ENCODE measurements at places on chromosomes 11 and 22. TPM values are rescaled to one million over a fixed set of nuclear protein-coding genes. Genes with fewer than 3 reads are reported as not detected.

- DNase-seq: no peak
- H3K36me3 ChIP-seq: no peaks in the 10 kb centered on the region
- no peaks in the 10 kb centered on the region for H3K4me1 ChIP-seq
- no peaks in the 10 kb centered on the region for H3K27me3 ChIP-seq
- no peak overlapping the region for H3K4me3 ChIP-seq
These were observed 117.9 kb downstream of the MED15 start for GRCh38 chr22:20625270-20625669.

- no peaks in the 10 kb centered on the region for H3K4me1 ChIP-seq
- no peak overlapping the region for H3K27ac ChIP-seq
- H3K4me3 ChIP-seq: no peak overlapping the region
- DNase-seq: no peak
- no peaks in the 10 kb centered on the region for H3K27me3 ChIP-seq
These were observed 56.2 kb downstream of the CYP2R1 start for GRCh38 chr11:14835496-14836492.

DNA sequence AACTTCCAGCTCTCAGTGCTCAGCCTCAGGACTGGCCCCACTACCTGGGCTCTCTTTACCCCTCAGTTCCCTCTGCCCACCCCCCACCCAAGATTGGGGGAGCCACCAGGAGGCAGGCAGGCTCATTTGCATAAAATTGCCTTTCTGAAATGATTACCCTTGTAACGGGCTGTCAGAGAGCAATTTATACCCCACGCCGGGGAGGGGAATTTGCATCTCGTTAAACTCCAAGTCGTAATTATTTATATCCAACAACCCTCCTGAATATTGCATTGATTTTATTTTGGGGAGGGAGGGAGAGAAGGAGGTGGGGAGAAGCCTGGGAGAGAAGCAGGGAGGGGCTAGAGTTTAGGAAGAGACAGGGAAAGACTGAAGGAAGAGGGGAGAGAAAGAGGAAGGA is 8.3 kb downstream of the NRXN2 start:
- H3K27me3 ChIP-seq: peaks cover 99% of the 10 kb centered on the region
- no peak overlapping the region for H3K4me3 ChIP-seq
- no peaks in the 10 kb centered on the region for H3K4me1 ChIP-seq
- no peak overlapping the region for H3K27ac ChIP-seq
- no peaks in the 10 kb centered on the region for H3K36me3 ChIP-seq

GRCh38 chr22:36790648-36791047 is 14.7 kb upstream of the IFT27 start:
- H3K4me3 ChIP-seq: no peak overlapping the region
- no peaks in the 10 kb centered on the region for H3K36me3 ChIP-seq
- DNase-seq: no peak
- H3K27ac ChIP-seq: no peak overlapping the region
- no peaks in the 10 kb centered on the region for H3K4me1 ChIP-seq
- no peaks in the 10 kb centered on the region for H3K27me3 ChIP-seq

DNA sequence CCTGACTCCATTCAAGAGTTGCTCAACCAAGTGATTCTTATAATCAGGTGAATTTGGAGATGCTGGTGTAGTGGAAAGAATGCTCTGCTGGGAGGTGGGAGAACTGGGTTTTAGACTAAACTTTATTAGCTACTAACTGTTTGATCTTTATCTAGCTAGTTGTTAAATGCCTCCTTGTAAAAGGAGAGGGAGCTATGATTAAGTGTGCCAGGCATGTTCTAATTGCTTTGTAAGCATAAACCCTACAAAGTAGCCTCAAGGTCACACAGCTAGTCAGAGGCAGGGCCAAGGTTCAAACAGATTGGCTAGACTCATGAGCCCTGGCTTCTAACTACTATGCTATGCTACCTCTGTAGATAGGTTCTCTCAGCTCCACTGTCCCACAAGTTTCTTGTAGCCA is 105.5 kb downstream of the NXPE2 start:
- H3K36me3 ChIP-seq: no peaks in the 10 kb centered on the region
- no peak overlapping the region for H3K27ac ChIP-seq
- DNase-seq: no peak

DNA sequence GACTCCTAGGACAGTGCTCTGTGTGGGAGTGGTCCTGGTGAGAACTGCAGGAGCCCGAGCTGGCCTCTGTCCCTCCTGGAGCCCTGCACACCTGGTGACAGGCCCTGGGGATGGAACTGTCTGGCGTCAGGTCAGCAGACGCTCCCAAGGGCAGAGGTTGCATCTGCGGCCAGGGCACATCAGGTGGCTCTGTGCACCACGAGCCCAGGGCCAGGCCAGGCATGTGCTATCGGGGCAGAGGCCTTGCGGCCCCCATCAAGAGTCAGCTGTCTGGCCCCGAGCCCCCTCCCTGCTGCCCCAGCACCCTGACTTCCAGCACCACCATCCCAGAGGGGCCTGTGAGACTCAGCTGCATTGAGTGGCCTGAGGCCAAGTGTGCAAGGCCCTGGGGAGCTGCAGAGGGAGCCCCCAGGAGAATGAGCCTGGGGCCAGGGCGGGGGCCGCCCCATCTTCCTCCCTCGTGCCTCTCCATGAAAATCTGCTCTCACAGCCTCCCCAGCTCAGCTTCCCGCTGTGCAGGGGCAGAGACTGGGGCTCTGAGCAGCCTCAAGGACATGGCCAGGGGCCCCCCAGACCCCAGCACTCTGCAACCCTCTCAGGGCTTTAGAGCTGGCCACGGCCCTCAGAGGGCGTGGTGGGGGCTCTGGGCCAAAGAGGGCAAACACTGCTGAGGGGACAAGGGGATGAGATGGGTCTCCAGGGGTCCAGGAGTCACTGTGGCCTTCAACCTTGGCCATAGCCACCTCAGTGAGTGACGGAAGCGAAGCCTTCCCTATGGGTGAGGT is 56.4 kb downstream of the RTL6 start:
- H3K36me3 ChIP-seq: no peaks in the 10 kb centered on the region
- no peaks in the 10 kb centered on the region for H3K4me1 ChIP-seq
- H3K27ac ChIP-seq: no peak overlapping the region
- H3K4me3 ChIP-seq: no peak overlapping the region

- no peaks in the 10 kb centered on the region for H3K4me1 ChIP-seq
- H3K27me3 ChIP-seq: peaks cover 12% of the 10 kb centered on the region
- no peak overlapping the region for H3K4me3 ChIP-seq
- H3K27ac ChIP-seq: no peak overlapping the region
These were observed 97.6 kb downstream of the PDE2A start for GRCh38 chr11:72576661-72577060.

DNA sequence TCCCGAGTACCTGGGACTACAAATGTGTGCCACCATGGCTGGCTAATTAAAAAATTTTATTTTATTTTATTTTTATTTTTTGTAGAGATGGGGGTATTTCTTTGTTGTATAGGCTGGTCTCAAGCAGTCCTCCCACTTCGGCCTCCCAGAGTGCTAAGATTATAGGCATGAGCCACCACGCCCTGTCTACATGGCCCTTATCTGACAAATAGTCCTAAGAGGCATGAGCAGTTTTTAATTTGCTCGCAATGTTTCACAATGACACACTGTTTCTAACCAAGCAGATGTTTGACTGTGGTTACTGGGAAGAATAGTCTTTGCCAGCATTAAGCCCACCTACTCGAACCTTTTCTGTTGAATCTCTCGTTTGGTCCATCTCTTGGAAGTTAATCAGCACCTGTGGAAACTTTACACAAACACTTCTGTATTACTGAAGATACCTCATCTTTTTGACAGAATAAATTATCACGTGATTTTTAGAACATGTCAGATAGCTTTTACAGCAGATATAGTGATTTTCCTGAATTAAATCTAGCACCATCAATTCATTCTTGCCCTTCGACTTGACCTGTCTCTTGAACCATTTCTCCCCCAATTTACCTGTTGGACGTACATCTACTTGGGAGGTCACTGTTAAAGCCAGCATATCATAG is 71.4 kb downstream of the MTMR3 start:
- no peak overlapping the region for H3K27ac ChIP-seq
- DNase-seq: no peak
- H3K36me3 ChIP-seq: peaks cover 6% of the 10 kb centered on the region
- no peaks in the 10 kb centered on the region for H3K27me3 ChIP-seq

GRCh38 chr22:47275605-47276449 is 513.4 kb downstream of the TBC1D22A start:
- H3K4me3 ChIP-seq: no peak overlapping the region
- no peaks in the 10 kb centered on the region for H3K27me3 ChIP-seq
- no peak for DNase-seq
- no peaks in the 10 kb centered on the region for H3K36me3 ChIP-seq
- no peaks in the 10 kb centered on the region for H3K4me1 ChIP-seq
- H3K27ac ChIP-seq: no peak overlapping the region

- H3K4me3 ChIP-seq: no peak overlapping the region
- no peak overlapping the region for H3K27ac ChIP-seq
- DNase-seq: peak; percentile 65
- H3K4me1 ChIP-seq: peaks cover 7% of the 10 kb centered on the region
These were observed 895 bp upstream of the DAGLA start for GRCh38 chr11:61679296-61679695.

DNA sequence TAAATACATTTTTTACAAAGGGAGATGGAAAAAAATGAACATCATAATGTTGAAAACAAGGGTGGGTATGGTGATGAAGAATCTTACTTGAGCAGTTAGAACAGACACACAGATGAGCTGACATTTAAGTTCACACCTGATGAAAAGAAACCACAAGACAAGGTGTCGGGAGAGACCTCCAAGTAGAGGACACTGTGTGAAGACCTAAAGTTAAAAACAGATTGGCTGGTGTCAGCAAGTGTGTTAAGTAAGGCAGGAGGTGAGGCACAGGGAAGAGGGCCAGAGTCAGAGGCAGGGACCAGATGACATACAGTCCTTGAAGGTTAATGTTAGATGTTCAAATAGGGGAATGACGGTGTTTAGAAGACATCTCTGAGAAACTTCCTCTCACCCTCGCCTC is 236.8 kb downstream of the FAT3 start:
- no peaks in the 10 kb centered on the region for H3K27me3 ChIP-seq
- H3K4me1 ChIP-seq: peaks cover 15% of the 10 kb centered on the region
- no peak for DNase-seq
- no peaks in the 10 kb centered on the region for H3K36me3 ChIP-seq
- no peak overlapping the region for H3K4me3 ChIP-seq
- H3K27ac ChIP-seq: no peak overlapping the region

DNA sequence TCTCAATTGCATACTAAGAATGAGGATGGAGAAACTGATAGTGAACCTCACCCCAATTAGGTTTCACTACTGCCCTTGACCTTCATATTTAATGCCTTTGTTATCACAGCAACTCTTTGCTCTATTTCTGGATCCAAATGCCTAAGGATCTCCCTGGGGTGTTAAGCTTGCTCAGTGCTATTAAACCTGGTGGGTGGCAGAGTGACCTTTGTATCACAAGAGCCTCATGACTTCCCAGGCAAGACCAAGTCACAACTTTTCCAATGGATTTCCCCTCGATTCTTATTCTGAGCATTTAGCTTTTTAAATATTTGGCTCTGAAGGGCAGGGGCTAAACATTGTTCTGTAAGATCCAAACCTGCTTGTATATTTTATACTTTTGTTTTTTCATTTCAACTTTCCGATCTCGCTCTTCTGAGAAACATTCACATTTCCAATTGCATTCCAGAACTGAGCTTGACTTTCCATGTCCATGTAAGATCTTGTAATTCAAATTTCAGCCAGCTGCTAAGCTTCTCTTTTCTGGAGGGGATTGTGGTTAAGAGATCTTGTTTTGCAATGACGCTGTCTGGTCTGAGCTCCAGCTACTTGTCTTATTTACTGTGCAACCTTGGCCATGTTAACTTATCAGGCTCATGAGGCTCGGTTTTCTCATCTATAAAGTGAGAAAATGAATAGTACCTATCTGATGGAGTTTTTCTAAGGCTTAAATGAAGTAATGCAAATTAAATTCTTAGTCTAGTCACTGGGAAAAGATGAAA is 6.4 kb upstream of the EHF start:
- H3K4me3 ChIP-seq: no peak overlapping the region

DNA sequence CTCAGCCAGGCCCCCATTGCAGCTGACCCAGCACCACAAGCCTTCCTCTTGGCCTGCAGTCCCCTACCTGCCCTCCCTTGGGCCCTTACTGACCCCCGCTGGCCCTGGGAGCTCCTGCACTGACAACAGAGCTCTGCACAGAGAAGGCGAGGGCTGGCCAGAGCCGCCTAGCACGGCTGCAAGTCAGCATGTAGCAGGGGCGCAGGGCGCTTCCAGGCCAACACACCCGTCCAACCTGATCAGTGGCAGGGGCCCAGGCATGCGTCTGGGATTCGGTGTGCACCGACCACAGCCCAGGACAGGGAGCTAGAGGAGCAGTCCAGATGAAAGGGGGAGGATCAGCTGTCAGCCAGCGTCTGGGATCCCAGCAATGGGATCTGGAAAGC is 7.6 kb downstream of the WNT7B start:
- no peaks in the 10 kb centered on the region for H3K4me1 ChIP-seq
- H3K36me3 ChIP-seq: no peaks in the 10 kb centered on the region
- peaks cover 51% of the 10 kb centered on the region for H3K27me3 ChIP-seq
- H3K27ac ChIP-seq: no peak overlapping the region
- DNase-seq: peak; percentile 79

NPTXR gene
- 2.5 TPM for total RNA-seq

RASGRP2 gene
- total RNA-seq: 1.9 TPM

Data from endodermal cell (in vitro differentiated cells).